ENCODE measurements at places on chromosomes 1 and 21.

DNA sequence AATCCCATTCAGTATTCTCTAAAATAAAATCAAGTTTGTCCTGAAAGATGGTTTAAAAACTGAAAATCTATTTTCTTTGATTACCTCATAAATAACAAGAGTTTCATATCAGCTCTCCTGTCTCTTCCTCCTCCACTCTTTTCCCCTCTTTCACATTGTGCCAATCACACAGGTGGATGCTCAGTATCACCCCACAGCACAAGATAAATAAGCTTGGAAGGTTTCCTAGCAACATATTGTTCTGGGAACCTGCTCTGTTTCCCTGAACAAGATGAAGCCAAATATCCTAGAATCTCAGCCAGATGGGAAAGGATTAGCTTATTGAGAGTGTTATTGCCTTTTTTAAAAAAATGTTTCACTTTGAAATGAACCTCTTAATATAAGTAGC is 45.7 kb upstream of the CACYBP start:
- no peak for DNase-seq

GRCh38 chr1:151868486-151868885 is 15.0 kb upstream of the THEM5 start:
- no peak for DNase-seq

DNA sequence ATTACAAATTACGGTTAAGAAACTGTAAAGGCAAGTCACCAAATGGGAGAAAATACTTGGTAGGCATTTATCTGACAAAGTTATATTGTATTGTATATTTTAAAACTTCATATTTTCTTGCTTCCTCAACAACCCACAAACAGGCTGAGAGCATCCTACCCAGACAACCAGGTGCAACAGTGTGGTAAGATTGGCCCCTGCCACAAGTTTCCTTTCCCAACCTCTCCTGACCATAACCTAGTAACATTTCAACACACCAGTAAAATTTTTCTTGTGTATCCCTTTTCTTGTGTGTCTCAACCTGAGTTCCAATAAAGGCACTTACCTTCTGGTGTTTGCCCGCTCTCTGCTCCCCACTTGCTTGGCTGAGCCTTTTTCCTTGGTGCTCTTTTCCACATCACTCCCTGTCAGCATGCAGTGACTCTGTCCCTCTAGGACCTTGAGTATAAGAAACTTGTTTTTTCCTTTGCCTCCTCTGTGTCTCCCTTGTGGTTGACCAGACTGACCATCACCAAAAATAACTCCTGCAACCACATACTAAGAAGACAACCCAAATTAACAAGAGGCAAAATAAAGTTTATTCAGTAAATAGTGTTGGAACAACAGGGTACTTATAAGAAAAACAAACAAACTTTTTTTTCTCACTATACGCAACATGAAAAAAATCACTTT is 40.9 kb downstream of the FCRL3 start:
- no peak for DNase-seq

DNA sequence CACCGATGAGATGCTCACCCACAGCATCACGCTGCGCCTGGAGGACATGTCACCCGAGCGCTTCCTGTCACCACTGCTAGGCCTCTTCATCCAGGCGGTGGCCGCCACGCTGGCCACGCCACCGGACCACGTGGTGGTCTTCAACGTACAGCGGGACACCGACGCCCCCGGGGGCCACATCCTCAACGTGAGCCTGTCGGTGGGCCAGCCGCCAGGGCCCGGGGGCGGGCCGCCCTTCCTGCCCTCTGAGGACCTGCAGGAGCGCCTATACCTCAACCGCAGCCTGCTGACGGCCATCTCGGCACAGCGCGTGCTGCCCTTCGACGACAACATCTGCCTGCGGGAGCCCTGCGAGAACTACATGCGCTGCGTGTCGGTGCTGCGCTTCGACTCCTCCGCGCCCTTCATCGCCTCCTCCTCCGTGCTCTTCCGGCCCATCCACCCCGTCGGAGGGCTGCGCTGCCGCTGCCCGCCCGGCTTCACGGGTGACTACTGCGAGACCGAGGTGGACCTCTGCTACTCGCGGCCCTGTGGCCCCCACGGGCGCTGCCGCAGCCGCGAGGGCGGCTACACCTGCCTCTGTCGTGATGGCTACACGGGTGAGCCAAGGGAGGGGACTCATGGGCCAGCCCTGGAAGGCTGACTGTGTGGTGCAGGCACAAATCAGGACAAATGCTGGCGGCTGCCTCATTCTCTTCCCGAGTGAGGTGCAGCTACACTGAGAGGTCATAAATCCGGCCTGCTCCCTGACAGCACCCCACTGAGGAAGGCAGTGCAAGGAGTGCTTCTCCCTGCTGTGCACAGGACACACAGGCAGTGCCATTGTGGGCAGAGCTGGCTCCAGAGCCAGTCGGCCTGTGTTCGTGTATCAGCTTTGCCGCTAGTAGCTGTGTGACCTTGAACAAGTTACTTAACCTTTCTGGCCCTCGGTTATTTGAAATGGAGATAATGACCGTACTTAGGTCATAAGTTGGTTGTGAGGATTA is 9.4 kb downstream of the CELSR2 start:
- no peak for DNase-seq
